GM12864 (cell line): ENCODE measurements at places on chromosomes 7 and 10.
A peak's percentile ranks its signal among the peaks of the same experiment; 100 is the strongest.

- DNase-seq: no peak
These were observed 6.5 kb upstream of the C10orf105 start for GRCh38 chr10:71725998-71726579.

- no peak for DNase-seq
These were observed 46.3 kb downstream of the GCC1 start for GRCh38 chr7:127539116-127539515.

- no peak for DNase-seq
These were observed 11.5 kb upstream of the TAS2R39 start for GRCh38 chr7:143171697-143172096.

DNA sequence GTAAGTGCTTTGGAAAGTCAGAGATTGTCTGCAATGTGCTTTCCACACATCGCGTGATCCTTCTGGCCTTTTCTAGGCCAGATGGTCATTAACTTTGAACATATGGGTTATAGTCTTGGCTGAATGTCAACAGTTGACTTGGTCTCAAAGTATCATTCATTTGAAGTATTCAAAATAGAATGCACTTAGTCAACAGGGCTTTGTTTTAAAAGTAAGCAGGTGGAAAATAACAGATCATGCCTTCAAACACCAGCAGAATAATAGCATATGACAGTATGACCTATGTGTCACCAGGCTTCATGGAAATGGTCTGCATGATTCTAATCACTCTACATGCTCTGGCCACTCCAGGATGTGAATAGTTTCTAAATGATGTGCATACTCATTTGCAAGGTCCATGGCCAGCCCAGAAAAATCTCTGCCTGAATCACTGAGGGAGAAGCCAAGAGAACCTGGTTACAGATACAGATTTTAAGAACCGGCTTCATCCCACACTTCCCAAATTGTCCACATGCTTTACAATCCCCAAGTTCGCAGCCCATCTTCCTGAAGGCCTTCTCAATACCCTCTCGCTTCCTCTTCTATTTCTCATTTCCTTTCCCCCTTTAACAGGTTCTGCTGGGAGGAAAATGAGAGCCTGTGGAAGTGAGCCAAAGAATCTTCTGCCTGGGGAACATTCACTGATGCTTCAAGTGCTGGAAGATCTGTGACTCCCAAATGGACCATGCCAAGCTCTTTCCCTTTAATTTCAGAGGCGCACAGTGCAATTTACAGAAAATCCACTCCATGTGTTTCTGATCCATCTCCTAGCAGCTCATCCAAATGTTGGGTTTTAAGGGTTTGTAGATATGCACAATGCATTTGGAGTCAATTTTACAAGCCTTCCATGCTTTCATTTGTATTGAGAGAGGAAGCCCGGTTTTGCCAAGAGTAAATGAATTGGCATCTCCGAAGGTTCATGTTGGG lies 122.8 kb upstream of the GDF10 start:
- DNase-seq: no peak

DNA sequence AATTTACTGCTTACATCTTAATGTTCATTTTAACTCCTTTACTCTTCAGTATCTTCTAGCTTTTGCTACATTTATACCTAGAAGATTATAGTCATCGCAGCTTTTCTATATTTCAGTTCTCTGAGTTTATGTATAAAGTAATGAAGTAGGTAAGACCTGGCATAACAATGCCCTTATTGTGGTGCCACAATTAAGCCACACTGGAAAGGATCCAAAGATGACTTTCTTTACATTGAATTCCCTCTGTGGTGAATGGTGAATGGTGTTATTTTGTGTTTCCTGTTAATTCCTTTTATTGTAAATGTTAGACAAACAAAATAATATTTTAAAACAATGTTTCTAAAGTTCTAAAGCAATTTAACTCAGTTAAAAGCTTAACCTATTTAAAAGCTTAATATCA lies 36.2 kb downstream of the SEMA3D start:
- DNase-seq: no peak

DNA sequence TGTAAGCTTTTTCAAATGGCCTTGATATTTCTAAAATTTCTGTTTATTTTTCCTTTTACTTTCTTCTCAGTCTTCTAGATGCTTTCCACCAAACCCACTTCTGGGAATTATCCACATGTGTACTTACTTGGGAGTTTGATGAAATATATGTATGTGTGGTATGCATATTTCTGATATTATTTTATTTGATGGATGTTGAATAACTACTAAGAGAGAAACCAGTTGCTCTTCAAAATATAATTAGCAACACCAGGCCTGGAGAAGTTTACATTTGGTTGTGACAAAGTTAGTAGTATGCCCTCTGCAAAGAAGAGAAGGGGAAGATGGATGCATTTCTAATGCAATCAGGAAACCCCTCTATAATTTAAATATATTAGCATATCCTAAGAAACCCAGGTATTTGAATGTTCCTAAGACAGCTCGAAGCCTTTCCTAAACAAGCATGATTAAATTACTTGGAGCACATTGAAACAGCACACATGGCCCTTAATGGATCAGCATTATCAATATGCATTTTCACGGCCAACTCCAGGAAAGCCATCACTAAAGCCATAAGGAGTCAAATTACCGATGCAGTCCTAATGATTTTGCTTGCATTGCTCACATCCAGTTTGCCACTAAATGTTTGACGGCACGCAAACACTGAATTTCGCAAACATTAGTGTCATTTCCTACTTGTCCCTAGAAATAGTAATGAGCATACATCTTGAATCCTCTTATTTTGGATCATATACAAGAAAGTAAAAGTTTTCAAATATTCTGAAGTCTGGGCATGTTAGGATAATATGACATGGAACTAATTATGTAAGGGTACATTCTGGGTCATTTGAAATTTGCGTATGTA lies 393.8 kb downstream of the EXOC4 start:
- DNase-seq: no peak

DNA sequence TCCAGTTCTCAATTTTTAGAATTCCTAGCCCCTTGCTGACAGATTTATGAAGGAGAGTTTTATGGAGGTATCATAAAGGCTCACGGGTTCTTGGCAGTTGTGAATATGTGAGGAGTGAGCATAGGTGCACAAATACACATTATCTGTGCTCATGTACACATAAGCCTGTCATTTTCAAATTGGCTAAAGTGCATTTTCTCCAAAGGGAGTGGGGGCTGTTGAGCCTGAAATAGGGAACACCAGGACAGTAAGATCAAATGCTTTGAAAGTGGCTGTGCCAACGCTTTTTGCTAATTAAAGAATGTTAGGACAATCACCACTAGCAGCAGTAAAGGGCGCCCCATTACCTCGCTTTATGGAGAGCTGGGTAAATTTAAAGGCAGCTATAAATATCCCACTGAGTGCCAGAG lies 8.3 kb upstream of the LRRC4 start:
- no peak for DNase-seq

DNA sequence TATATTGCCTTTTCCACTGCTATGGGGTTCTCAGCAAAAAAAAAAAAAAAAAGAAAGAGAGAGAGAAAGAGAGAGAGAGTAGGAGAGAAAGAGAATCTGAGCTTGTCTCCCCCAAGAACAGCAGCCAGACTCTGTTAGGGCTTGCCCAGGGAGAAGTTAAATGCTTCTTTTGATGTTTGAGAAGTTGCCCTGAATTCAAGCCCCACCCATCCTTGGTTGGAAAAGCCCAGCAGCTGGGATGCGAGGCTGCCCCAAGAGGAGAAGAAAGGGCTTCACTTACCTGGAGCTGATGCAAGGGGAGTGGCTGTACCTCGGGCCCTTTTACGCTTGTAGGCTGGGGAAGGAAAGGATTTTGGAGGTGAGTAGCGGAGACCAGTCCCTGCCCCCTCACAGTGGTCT lies 20.9 kb upstream of the MGMT start:
- no peak for DNase-seq

- DNase-seq: no peak
These were observed 3.0 kb downstream of the IKZF1 start for GRCh38 chr7:50307368-50308032.

- no peak for DNase-seq
These were observed 34.2 kb downstream of the KLF6 start for GRCh38 chr10:3750854-3751253.

- DNase-seq: no peak
These were observed 56.1 kb downstream of the PAPSS2 start for GRCh38 chr10:87715552-87716347.

GRCh38 chr10:100000109-100000644 lies 9.6 kb downstream of the DNMBP start:
- no peak for DNase-seq

DNA sequence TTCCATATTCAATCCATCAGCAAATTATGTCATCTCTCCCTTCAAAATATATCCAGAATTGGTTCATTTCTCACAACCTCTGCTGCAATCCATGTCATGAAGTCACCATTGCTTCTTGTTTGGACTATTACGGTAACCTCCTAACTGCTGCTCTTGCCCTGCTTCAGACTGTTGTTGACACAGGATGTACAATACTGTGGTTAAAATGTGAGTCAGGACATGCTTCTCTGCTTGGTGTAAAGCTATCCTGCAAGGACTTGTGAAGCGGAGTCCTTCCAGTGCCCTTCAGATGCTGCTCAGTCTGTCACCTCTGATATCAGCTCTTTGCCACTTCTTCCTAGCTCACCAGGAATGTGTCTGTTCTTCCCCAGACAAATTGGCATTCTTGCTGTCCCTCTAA lies 10.4 kb upstream of the NXPH1 start:
- DNase-seq: no peak

- no peak for DNase-seq
These were observed 2.7 kb downstream of the OPN4 start for GRCh38 chr10:86657011-86657395.

DNA sequence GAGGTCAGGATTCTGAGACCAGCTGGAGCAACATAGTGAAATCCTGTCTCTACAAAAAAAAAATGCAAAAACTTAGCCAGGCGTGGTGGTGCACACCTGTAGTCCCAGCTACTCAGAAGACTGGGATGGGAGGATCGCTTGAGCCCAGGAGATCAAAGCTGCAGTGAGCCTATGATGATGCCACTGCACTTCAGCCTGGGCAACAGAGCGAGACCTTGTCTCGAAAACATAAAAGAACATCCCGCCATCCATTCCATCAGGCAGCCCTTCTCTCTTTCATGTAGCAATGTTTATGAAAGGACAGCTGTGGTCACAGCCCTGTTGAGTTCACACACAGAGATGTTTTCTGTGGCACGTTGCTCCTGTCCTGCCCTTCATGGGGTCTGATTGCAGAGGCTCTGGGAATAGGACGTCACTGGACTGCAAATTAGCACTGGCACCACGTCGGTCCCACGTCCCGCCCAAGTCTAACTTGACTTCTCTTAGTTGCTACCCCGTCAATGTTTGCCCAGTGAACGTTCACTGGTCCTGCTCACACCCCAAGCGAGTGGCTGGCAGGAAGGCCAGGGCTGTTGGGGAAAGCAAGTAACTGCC lies 64.5 kb upstream of the MYL10 start:
- DNase-seq: no peak

GRCh38 chr10:58266826-58267712 lies 625 bp downstream of the IPMK start:
- peak; percentile 18 for DNase-seq

DNA sequence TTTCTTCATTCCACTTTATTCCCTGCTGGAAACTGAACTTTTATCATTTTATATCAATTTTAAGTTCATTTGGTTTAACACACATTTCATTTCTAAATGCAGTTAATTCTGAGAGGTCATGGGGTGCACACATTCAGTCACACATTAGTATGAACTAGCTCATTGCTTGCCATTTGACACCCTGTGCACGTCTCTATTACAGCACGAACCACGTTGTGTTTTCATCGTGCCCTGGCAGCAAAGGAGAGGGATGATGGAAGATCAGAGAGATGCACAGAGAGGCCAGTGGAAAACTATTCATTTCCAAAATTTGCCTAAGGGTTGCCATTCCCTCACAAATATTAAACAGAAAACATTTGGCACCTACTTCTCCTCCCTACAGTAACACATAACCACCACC lies 45.4 kb downstream of the CTNNA3 start:
- DNase-seq: no peak

DNA sequence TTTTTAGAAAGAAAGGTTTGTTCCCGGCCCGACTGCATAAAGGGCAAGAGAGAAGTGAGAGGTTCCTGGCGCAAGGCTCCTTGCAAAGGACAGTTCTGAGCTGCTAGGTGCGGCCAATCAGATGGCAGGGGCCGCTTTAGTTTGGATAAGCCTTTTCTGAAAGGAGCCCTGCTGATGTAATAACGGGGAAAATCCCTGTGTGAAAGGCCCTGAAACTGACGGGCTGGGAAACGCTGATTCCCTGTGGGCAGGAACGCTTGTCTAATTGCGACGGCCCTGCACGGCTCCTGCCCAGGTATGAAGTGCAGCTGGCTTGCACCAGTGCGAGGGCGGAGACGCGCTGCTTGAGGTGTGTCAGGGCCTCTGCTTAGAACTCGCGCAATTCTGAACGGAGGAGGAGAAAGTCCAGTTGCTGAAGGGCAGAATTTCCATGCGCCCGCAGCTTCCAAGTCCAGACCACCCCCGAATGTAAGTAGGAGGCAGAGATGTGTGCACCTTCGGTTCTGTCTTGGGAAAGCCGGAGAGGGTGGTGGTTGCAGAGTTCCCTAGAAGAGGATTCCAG lies 30.5 kb downstream of the TACC2 start:
- no peak for DNase-seq

GRCh38 chr7:74292757-74293576 lies 3.8 kb downstream of the CLIP2 start:
- no peak for DNase-seq

DNA sequence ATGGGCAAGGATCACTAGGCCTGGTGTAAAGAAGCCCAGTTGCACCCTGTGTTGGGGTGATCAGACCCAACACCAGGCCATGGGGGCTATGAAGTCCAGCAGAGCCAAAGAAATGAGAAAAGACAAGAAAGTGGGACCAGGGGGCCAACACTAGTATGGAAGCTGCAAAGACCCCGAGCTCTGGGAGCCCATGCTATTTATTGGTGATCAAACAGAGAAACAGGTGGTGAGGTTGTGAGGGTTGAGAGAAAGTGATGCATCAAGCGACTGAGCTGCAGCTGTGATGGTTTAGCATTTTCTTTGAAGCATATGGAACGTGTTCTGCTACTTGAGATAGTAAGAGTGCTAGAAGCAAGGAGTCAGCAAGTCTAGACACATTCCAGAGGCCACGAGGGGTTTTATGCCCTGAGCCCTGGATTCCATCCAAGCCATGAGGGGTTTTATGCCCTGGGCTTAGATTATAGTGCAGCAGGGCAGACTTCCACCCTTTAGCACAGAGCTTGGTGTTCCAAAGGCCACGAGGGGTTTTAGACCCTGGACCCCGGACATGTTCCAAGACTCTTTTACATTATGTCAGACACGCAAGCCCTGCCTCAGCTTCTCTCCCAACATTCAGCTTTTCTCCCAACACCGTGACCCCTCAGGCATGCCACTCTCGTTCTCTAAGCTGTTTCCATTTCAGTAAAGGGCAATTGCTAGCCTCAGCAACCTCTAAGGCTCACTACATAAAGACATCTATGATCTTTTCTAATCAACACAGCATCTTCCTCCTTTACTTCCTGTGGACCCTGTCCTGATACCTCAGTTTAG lies 43.1 kb upstream of the GPAM start:
- no peak for DNase-seq
